ENCODE measurements at places on chromosomes 16 and 17. TPM values are rescaled to one million over a fixed set of nuclear protein-coding genes. Genes with fewer than 3 reads are reported as not detected.

DNA sequence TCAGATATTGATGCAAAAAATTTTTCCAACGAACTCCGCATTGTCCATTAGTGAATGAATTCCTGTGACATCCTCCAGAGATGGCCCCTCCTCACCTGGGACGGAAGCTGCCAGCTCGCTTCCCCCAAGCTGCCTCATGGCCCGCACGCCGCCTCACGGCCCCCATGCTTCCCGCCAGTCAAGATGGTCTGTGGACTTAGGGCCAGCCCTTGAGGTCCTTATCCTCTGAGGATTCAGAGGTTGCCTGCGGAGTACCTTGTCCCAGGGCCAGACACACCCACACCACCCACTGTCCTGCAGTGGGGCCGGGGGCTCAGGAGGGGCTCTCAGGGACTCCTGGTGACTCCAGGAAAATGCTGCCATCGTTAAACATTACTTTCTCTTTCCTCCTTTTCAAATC is 73.6 kb downstream of the SEC14L1 start:
- no peak for DNase-seq
- H3K27ac ChIP-seq, result no peak overlapping the region
- H3K27me3 ChIP-seq, result no peaks in the 10 kb centered on the region
- H3K4me3 ChIP-seq, result no peak overlapping the region

- H3K27ac ChIP-seq, result no peak overlapping the region
- no peaks in the 10 kb centered on the region for H3K4me1 ChIP-seq
- no peaks in the 10 kb centered on the region for H3K27me3 ChIP-seq
- H3K36me3 ChIP-seq, result no peaks in the 10 kb centered on the region
Measured at GRCh38 chr17:78946131-78946530, 20.9 kb upstream of the TIMP2 start.

GRCh38 chr16:88597856-88598491 is 27.8 kb downstream of the ZC3H18 start:
- peaks cover 47% of the 10 kb centered on the region for H3K36me3 ChIP-seq
- H3K27ac ChIP-seq, result no peak overlapping the region
- H3K4me3 ChIP-seq, result no peak overlapping the region
- no peak for DNase-seq
- H3K4me1 ChIP-seq, result no peaks in the 10 kb centered on the region

GRCh38 chr17:45770632-45771270 is 13.4 kb upstream of the CRHR1 start:
- H3K36me3 ChIP-seq, result no peaks in the 10 kb centered on the region
- H3K27me3 ChIP-seq, result peaks cover 22% of the 10 kb centered on the region
- H3K4me3 ChIP-seq, result no peak overlapping the region

The SMPD3 gene
- 12.0 TPM for total RNA-seq

- DNase-seq, result no peak
- peaks cover 73% of the 10 kb centered on the region for H3K4me1 ChIP-seq
- no peaks in the 10 kb centered on the region for H3K27me3 ChIP-seq
- no peak overlapping the region for H3K4me3 ChIP-seq
- peak overlapping the region; percentile 69 for H3K27ac ChIP-seq
Measured at GRCh38 chr16:27430512-27430911, 28.5 kb downstream of the IL21R start.

DNA sequence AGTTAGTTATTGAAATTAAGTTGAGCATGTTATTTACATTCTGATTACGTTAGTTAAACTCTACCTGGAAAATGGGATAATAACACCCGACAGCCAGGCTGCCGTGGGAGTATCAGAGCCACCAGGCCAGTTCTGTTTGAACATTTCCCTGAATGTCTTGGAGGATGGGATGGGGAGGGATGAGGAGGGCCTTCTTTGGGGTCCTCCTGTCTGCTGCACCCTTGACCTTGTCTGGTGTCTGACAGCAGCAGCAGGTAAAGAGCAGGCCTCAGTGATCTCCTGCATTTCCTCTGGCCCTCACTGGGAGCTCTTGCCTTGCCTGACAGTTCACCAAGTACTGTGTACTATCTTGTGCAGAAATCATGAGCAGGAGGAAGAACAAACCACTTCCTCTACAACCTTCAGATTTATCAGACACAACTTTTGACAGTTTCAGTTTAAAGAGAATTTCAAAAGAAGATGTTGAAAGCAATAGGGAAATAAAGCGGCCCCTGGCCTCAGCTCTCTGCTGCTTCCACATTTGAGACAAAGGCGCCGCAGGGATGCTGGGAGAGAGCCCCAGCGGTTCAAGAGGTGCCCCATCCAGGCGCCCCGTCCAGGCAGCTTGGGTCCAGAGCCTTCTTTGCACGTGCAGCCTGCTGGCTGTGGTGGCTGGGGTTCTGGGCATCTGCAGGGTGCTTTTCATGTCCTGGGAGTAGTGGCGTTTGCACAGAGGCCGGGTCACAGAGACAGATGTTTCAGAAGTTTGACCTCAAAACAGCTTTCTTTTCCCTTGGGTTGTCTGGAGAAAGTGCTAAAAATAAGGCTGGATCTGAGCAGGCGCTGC is 25.3 kb downstream of the CMIP start:
- H3K4me1 ChIP-seq, result peaks cover 88% of the 10 kb centered on the region
- DNase-seq, result peak; percentile 68
- H3K27me3 ChIP-seq, result no peaks in the 10 kb centered on the region
- peak overlapping the region; percentile 75 for H3K4me3 ChIP-seq
- peaks cover 53% of the 10 kb centered on the region for H3K36me3 ChIP-seq

DNA sequence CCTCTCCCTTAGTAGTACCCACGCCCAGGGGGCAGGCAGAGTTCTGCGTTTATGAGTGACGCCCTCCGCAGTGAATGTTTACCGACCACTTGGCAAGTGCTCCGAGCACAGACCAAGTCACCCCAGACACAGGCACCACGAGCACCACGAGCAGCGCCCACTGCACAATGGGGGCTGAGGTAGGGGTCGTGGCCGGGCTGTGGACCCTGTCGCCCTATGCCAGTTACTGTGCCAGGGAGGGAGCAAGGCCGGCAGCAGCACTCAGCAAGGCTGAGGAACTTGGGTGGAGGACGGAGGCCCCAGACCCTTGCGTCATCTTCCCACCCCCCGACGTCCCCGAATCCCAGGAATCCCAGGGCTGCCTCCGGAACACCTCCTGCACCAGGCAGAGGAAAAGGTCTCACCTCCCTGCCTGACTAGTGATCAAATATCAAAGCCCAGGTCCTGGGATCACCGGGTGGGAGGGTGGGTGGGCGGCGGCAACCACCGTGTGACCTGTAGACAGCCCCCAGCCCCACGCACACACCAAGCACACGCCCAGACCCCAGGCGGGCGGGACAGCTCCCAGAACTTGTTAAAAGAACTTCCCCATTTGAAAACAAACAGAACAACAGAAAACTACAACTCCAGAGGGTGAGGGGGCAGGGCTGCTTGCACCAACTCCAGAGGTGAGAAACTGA is 5.4 kb downstream of the VASN start:
- peaks cover 2% of the 10 kb centered on the region for H3K4me1 ChIP-seq
- H3K27ac ChIP-seq, result no peak overlapping the region
- no peaks in the 10 kb centered on the region for H3K36me3 ChIP-seq
- no peak overlapping the region for H3K4me3 ChIP-seq
- no peaks in the 10 kb centered on the region for H3K27me3 ChIP-seq

The TLCD2 gene
- not detected for total RNA-seq

The ST6GALNAC1 gene
- total RNA-seq, result not detected

DNA sequence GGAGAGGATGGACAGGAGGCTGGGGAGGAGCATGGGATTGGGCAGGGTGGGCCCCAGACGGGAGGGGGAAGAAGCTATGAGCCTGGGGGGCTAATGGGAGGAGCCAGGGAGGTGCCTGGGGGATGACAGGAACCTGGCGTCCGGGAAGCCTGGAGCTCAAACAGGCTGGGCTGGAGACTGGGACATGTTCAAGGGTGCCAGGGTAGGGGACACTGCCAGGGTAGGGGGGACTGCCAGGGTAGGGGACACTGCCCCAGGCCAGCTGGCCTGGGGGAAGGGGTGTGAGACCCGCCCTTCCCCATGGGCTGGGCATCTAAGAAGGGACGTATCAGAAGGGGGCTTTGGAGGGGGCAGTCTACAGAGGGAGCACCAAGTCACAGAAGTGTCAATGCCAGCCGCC is 7.0 kb upstream of the FAM83G start:
- no peaks in the 10 kb centered on the region for H3K36me3 ChIP-seq
- H3K27ac ChIP-seq, result no peak overlapping the region
- no peak overlapping the region for H3K4me3 ChIP-seq
- no peak for DNase-seq
- no peaks in the 10 kb centered on the region for H3K4me1 ChIP-seq

DNA sequence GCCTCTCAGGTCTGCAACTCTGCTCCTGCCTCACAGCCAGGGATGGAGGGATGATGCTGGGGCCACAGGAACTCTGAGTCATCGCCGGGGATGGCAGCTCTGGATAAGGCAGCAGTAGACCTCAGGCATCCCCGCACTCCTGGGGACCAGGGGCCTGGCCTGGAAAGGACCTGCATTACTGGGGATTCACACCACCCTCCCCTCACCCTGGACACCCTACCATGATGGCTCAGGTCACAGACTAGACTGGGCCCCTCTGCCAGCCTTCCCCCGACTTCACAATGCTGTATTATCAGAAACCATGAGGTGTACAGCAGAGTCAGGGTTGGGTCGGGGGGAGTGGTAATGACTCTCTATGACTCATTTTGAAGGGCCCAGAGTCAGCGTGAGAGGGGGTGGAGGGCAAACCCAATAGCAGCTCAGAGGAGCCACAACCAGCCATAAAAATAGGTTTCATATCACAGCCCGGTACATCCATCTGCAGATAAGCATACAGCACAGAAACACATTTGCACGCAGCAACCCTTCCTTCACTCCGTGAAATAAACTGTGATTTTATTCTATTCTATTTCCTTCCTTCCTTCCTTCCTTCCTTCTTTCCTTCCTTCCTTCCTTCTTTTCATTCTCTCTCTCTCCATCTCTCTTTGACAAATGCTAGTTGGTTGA is 28.8 kb downstream of the DYNLRB2 start:
- peaks cover 44% of the 10 kb centered on the region for H3K4me1 ChIP-seq
- DNase-seq, result peak; percentile 70
- H3K36me3 ChIP-seq, result peaks cover 31% of the 10 kb centered on the region
- peak overlapping the region; percentile 62 for H3K27ac ChIP-seq
- peaks cover 6% of the 10 kb centered on the region for H3K27me3 ChIP-seq

The MTSS2 gene
- 6.0 TPM for total RNA-seq

GRCh38 chr16:55184052-55184451 is 140.0 kb upstream of the IRX6 start:
- H3K27ac ChIP-seq, result no peak overlapping the region
- no peaks in the 10 kb centered on the region for H3K27me3 ChIP-seq
- H3K4me1 ChIP-seq, result no peaks in the 10 kb centered on the region
- H3K4me3 ChIP-seq, result no peak overlapping the region
- DNase-seq, result no peak

The RAB34 gene
- total RNA-seq, result 12.7 TPM

The PLCD3 gene
- 4.3 TPM for total RNA-seq

DNA sequence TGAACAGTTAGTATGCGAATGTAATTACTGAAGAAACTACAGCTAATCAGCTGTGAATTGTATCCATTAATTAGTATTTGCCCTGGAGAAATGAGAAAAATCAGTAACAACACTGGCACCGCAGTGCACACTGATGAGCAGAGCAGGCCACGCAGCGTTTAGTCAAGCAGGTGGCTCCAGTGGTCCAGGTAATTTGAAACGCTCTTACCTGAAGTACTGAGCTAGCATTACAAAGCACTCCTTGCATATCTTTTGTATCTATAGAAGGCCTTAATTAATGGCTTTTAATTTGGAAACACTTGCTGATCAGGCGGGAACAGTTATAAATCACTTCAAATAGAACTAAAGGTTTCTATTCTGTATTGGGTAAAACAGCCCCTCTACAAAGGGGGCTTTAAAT is 76.4 kb downstream of the TOX3 start:
- H3K36me3 ChIP-seq, result no peaks in the 10 kb centered on the region
- no peaks in the 10 kb centered on the region for H3K27me3 ChIP-seq
- no peak overlapping the region for H3K4me3 ChIP-seq
- H3K4me1 ChIP-seq, result no peaks in the 10 kb centered on the region
- no peak overlapping the region for H3K27ac ChIP-seq

DNA sequence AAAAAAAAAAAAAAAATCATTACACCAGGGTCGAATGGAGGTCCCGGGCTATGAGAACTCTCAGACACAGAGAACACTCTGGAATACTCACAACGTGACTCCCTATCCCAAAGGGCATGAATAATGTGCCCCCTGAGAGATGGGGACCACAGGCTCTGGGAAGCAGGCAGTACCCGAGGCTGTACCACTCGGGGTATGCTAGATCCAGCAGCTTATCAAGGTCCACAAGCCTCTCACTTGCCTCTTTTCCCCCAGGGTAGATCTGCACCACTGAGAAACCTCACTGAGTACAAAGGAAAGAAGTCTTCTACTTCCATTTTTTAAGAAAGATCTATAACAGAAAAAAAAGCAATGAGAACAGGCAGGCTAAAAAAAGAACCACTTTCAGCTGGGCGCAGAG is 40.5 kb downstream of the WDR59 start:
- H3K27ac ChIP-seq, result no peak overlapping the region
- no peaks in the 10 kb centered on the region for H3K4me1 ChIP-seq
- H3K27me3 ChIP-seq, result no peaks in the 10 kb centered on the region
- DNase-seq, result no peak
- H3K36me3 ChIP-seq, result peaks cover 26% of the 10 kb centered on the region

- peaks cover 38% of the 10 kb centered on the region for H3K36me3 ChIP-seq
- no peaks in the 10 kb centered on the region for H3K27me3 ChIP-seq
- H3K27ac ChIP-seq, result peak overlapping the region; percentile 96
- peak overlapping the region; percentile 100 for H3K4me3 ChIP-seq
- DNase-seq, result no peak
Measured at GRCh38 chr16:29789775-29790182, 772 bp upstream of the KIF22 start.

GRCh38 chr16:53711390-53711789 is 7.4 kb downstream of the FTO start:
- no peaks in the 10 kb centered on the region for H3K27me3 ChIP-seq
- no peak overlapping the region for H3K27ac ChIP-seq
- H3K4me1 ChIP-seq, result no peaks in the 10 kb centered on the region

The MT1M gene
- not detected for total RNA-seq

The TBC1D28 gene
- total RNA-seq, result not detected

The KRT20 gene
- total RNA-seq, result not detected

The PDK2 gene
- total RNA-seq, result 18.1 TPM

- H3K4me3 ChIP-seq, result no peak overlapping the region
- DNase-seq, result no peak
- H3K27me3 ChIP-seq, result peaks cover 17% of the 10 kb centered on the region
Measured at GRCh38 chr17:44581868-44582267, 24.6 kb downstream of the FZD2 start.

- H3K36me3 ChIP-seq, result no peaks in the 10 kb centered on the region
- H3K27me3 ChIP-seq, result no peaks in the 10 kb centered on the region
- peaks cover 27% of the 10 kb centered on the region for H3K4me1 ChIP-seq
Measured at GRCh38 chr17:41404024-41404671, 6.7 kb upstream of the KRT31 start.

DNA sequence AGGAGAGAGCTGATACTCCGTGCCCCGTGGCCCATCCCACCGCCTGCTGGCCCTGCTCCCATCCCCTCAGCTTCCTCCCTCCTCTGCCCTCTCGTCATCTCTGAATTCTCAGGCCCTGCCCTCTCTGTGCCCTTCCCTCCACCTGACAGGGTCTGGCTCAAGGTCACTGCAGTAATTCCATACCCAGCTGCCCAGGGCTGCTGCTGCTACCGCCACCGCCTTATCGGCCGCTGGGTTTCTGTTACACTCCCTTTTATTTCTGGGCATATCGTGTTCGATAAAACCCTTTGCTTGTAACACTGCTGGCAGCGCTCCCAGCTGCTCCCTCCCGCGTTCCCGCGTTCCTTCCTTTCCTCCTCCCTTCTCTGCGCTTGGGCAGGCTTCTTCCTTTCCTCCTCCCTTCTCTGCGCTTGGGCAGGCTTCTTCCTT is 1.2 kb downstream of the EPN3 start:
- peaks cover 51% of the 10 kb centered on the region for H3K27me3 ChIP-seq
- H3K4me1 ChIP-seq, result peaks cover 15% of the 10 kb centered on the region
- no peak overlapping the region for H3K27ac ChIP-seq
- DNase-seq, result no peak
- no peaks in the 10 kb centered on the region for H3K36me3 ChIP-seq

GRCh38 chr17:42414704-42415409 is 8.2 kb downstream of the CAVIN1 start:
- DNase-seq, result peak; percentile 62
- H3K4me1 ChIP-seq, result peaks cover 12% of the 10 kb centered on the region
- peak overlapping the region; percentile 53 for H3K27ac ChIP-seq
- no peak overlapping the region for H3K4me3 ChIP-seq

The IRF8 gene
- 24.0 TPM for total RNA-seq

All from activated CD8-positive, alpha-beta T cell treated with anti-CD3 and anti-CD28 coated beads, Interleukin-2, amount 10 ng/mL, durations not matched to agents 7 days and 5 days (primary cell).